Esophagus muscularis mucosa (tissue), 4 donors: ENCODE measurements at places on chromosomes 6 and 20. TPM values are rescaled to one million over a fixed set of nuclear protein-coding genes. Genes with fewer than 3 reads are reported as not detected.

- no peak for DNase-seq
Observed at GRCh38 chr6:51614725-51615124, 472.7 kb downstream of the PKHD1 start.

GRCh38 chr6:127188744-127189143 is 70.3 kb downstream of the RSPO3 start:
- no peak for DNase-seq

GRCh38 chr6:37308069-37308815 is 45.5 kb upstream of the RNF8 start:
- DNase-seq, result no peak

GRCh38 chr6:40666530-40666929 is 79.4 kb upstream of the LRFN2 start:
- DNase-seq, result no peak

DNA sequence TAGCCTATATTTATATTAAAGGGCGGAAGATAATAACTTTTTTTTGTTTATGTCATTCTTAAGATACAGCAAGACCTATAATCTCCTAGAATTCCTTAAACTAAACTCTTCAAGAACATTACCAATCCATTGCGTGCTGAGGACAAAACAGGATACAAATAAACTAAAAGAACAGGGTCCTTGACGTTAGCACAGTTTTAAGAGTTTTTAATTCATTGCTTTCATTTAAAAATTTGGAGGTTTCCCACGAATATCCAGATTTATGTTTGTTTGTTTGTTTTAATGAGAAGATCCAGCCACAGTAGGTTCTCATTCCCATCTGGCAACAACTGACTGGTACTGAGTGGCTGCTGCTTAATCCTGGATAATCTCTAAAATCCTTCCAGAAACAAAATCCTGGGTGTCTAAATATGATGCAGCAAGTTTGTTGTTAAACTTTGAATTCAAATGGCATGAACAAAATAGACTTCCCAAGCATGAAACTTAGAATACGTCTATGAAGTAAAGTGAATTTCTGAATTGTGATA is 153.7 kb downstream of the HACE1 start:
- no peak for DNase-seq

DNA sequence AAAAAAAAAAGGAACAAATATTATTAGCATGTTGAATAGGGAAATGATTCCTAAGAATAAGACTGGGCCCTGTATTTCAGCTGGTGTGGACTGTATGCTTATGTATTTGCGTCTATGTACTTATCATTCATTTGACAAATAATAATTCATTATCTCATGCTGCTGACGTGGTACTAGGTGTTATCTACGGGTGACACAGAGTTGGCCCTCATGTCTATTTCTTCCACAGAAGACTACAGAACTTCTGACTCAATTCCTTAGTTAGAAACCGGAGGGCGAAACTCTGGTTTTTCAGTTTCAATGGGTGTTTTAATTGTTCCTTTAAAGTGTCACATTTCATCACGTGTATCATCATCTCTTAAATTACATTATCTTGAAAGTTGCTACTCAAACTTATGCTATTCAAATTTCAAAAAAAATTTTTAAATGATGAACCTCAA is 305.9 kb downstream of the CLIC5 start:
- no peak for DNase-seq

DNA sequence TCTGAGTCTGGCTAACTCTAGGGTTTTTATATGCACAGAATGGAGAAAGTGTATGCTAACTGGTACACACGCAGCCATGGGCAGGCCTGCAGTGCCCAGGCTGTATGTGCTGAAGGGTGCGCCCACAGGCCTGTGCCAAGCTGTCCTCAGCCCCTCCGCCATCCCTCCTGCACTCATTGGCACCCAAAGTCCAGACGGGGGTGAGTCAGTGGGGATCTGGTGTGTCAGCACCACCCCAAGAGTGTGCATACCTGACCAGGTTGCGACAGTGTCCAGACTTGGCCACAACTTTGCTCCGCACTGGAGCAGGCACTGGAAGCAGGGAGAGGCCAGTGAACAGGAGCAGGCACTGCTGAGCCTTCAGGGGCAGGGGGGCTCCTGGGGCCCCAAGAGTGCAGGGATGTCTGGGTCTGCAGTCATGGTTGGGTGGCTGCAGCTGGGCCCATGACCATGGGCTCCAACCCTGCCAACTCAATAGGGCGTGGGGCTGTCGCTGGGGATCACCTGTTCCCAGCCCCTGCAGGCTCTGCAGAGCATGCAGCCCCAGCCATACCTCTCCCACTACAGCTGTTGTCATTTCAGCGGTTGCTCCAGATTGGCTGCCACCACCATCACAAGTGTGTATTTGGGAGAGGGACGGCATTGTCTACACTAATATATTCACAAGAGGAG is 717.8 kb downstream of the EPHA7 start:
- no peak for DNase-seq

DSP gene
- total RNA-seq, result 9.4 TPM

DNA sequence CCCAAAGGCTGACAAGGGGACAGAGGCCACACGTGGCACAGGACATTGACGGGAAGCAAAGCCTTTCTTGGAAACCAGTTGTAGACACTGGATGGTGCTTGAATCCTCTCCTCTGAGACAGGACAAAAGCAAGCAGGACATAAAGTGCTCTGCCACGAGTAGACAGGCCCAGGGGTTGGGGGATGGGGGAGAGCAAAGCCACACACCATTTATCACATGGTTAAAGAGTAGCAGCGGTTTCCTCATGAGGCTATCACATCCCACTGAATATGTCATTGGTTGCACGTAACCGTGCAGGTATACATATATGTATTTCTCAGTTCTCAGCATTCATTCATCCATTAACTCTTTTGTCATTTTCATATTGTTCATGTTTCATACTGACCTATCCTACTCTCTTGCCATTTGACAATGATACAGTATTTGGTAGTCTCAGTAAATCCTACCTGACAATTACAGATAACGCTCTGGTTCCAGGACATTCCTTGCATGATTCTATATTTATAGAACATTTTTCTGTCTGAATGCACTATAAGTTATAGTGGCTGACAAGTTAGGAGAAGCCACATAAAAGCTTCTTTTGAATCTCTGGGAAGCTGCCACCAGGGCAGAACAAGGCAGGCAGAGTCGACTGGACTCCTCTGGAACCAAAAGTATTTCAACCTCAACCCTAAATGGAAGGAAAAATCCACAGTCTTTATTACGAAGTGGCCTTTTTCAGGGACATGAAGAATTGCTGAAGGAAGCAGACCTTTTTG is 23.5 kb downstream of the METTL24 start:
- DNase-seq, result no peak

DNA sequence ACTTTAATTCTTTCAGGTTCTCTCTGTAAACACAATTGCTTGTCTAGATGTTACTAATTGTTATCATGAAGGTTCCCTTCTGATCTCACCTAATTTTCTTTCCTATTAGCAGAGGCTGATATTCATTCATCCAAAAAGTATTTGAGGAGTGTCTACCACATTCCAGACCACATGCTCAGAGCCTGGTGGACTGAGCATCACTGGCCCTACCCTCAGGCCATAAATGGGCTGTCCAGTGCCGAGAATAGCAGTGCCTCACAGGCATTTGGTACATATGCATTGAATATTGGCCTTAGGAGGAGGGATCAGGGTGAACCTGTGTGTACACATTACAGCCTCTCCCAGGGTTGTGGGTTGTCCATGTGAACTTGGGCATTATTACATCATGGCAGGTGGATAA is 40.4 kb upstream of the PRELID3B start:
- DNase-seq, result no peak

MROH8 gene
- 3.1 TPM for total RNA-seq

- DNase-seq, result no peak
Observed at GRCh38 chr6:42113936-42114636, 28.3 kb downstream of the C6orf132 start.

DNA sequence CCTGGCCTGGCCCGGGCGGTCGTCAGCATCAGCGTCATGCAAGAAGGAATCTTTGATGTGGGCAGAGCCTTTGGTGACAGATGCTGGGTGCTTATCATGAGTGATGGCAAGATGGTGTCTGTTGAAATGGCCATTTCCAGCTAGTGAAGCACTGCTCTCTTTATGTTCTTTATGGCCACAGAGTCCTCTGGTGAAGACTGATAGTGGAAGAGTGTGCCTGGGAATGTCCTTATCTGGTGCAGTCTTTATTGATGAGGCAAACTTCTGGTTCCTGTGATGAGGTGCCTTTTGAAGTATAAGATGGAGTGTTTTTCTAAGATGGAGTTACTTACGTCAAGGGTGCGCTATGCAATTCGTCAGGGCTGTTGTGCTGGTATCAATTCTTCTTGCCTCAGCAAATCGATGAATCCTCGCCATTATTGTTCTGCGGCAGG is 22.6 kb upstream of the CCR6 start:
- no peak for DNase-seq

- no peak for DNase-seq
Observed at GRCh38 chr20:19314621-19315020, 102.2 kb downstream of the SLC24A3 start.

ZBTB12 gene
- 2.5 TPM for total RNA-seq

DNA sequence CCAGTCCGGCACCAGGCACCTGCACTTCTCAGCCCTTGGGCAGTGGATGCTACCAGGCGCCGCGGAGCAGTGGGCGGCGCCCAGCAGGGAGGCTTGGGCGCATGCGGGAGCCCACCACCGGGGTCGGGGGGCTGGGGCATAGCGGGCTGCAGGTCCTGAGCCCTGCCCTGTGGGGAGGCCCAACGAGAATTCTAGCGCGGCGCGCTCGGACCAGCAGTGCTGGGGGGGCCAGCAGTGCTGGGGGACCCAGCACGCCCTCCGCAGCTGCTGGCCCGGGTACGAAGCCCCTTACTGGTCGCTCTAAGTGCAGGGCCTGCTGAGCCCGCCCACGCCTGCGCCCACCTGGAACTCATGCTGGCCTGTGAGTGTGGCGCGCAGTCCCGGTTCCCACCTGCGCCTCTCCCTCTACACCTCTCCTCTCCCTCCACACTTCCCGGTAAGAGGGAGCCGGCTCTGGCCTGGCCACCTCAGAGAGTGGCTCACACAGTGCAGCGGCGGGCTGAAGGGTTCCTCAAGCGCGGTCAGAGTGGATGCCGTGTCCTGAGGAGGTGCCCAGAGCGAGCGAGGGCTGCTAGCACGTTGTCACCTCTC is 28.5 kb upstream of the SERPINB1 start:
- DNase-seq, result peak; percentile 42

STAU1 gene
- 116 TPM for total RNA-seq

IPCEF1 gene
- 0.83 TPM for total RNA-seq

NOTCH4 gene
- 19.6 TPM for total RNA-seq

- no peak for DNase-seq
Observed at GRCh38 chr6:115001731-115002350, 659.0 kb upstream of the HS3ST5 start.

DNA sequence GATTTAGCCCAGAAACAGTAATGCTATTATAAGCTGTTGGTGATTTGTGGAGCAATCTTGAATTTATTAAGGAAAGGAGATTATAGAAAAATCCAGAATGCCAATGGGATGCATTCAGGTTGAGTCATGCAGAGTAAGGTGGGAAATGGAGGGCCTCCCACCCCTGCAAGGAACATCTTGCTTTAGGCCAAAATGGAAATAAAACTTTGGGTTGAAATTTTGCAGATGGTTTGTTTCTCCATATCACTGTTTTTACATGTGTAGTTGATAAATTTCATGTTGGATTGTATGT is 152.4 kb downstream of the BCAS1 start:
- DNase-seq, result no peak

TPBG gene
- 118 TPM for total RNA-seq

ATP5F1E gene
- 37.4 TPM for total RNA-seq

- DNase-seq, result no peak
Observed at GRCh38 chr6:137904822-137905617, 38.0 kb downstream of the TNFAIP3 start.

DNA sequence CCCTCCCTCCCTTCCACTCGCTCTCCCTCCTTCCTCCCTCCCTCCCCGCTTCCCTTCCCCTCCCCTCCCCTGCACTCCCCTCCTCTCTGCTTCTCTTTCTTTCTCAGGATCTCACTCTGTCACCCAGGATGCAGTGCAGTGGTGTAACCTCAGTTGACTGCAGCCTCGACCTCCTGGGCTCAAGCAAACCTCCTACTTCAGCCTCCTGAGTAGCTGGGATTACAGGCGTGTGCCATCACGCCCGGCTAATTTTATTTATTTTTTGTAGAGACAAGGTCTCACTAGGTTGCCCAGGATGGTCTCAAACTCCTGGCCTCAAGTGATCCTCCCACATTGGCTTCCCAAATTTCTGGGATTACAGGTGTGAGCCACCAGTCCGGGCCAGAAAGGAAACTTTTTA is 23.6 kb upstream of the SERPINB1 start:
- DNase-seq, result peak; percentile 8

GFRA4 gene
- not detected for total RNA-seq

DNA sequence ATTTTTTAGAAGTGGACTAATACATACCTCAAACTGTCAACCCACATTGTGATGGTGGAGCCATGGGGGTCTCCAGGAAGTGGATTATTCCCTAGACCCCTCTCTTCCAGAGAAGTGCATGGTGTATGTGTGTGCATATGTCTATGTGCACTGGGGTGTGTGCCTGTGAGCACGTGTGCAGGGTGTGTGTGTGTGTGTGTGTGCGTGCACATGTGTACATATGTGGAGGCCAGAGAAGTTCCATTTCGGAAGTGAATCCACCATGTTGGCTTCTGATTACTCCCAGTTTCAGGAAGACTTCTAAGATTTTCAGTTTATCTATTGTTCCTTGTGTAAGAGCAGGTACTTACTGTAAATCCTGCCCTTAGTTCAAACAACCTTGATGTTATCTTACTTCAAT is 208.5 kb upstream of the SULF2 start:
- DNase-seq, result no peak

DNA sequence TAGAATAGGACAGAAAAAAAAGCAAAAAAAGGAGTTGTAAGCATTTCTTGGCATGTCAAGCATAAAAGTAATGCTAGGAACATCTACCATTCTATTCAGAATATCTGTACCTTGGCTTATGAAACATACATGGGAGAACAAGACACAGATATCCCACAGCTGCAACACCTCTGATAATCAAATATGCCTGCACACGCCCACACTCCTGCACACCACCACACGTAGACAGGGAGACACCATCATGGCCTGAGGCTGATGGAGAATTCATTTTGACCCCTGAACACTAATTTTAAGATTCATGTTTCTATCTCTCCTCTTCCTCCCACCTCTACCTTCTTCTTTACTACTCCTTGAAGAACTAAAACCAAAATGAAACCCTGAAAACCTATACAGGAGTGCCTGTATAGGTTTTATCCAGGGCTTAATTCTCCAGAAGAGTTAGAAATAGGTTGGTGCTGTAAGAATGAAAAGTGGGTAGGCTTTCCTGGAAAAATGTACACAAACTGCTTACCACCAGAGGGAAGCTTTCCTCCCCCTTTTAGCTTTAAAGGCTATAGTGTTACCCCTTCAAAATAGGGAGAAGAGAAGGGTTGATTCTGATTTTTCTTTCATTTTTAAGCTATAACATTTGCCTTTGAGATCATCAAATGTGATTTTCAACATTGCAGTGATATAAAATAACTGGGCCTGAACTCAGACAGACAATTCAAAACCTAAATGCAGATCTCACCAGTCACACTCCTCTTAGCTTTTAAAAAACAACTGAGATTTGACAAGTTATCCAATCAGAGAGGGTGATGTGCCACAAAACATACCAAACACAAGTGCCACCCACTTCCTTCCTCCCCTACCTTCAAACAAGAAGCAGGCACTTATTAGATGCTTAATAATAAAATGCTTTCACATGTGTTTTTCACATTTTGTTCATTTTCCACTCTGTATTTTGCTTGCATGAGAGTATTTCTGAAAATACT is 57.9 kb downstream of the ELOVL5 start:
- DNase-seq, result no peak

GRCh38 chr6:41111017-41111416 is 38.2 kb downstream of the NFYA start:
- no peak for DNase-seq

PGBD1 gene
- total RNA-seq, result 8.7 TPM
